ENCODE measurements at places on chromosomes 12 and 14.

DNA sequence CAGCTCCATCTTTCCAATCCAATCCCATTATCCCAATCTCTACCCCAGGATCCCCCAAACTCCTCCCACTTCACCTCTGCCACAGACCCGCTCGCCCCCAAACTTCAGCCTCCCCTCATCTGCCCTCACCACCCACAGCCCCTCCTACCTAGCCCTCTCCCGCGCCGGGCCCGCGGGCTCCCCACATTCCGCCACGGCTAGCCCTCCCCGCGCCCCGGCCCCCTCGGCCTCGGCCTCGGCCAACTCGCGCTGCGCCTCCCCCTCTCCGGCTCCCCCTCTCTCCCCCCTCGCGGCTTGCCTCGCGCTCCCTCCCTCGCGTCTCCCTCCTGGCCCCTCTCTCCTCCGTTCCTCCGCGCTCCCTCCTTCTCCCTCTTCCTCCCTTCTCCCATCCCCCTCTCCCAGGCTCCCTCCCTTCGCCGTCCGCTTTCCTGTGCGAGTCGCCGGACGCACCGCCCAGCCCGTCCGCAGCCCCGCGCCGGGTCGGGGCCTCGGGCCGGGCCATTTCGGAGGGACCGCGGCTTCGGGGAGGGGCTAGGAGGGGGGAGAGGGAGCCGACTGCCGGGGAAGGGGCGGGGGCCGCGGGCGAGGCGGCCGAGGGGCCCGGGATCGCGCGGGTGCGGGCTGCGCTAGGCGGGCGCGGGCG, at the start of gene ATN1:
Gene ATN1 (plus strand): TSS at position 581 of the 643 bp plus-strand sequence. CDS start 6,043 bp downstream, outside the sequence.
- DNase-seq: peak; percentile 80

- peak; percentile 97 for DNase-seq
Measured at GRCh38 chr12:101021911-101022388, 188.1 kb downstream of the SLC5A8 start.

DNA sequence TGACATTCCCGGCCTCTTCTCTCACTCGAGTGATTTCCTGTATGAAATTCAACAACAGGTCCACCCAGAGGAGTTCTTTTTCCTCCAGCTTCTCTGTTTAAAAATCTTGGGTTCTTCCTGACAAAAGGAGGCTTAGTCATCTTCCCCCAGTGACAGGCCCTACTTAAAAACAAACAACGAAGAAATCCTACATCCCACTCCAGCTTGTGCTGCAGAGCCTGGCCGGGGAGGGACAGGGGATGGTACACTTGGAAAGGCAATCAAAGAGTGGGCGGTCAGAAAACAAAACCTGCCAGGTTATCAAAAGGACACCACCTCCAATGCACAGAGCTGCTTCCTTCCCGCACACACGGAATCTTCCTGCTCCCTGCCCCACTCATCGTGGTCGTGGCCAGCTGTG, 101.3 kb downstream of the CACNA1C start:
- peak; percentile 85 for DNase-seq

GRCh38 chr12:58873496-58873895, 46.8 kb downstream of the LRIG3 start:
- no peak for DNase-seq

DNA sequence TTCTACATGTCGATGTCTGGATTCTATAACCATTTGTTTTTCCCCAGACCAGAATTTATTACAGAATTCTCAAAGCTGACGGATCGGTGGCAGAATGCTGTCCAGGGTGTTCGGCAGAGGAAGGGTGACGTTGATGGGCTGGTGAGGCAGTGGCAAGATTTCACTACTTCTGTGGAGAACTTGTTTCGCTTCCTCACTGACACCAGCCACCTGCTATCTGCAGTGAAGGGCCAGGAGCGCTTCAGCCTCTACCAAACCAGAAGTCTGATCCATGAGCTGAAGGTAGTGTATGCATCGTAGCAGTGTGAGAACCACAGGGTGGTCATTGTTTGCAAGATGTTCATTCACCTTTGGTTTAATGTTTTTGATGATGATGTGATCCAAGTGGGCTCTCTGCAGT, 124.0 kb downstream of the ESR2 start:
- DNase-seq: no peak

- DNase-seq: peak; percentile 50
Measured at GRCh38 chr14:80304125-80304766, 92.9 kb upstream of the DIO2 start.

- no peak for DNase-seq
Measured at GRCh38 chr12:76860256-76860655, 18.6 kb downstream of the CSRP2 start.
